ENCODE measurements at places on chromosomes 2 and 18. TPM values are rescaled to one million over a fixed set of nuclear protein-coding genes. Genes with fewer than 3 reads are reported as not detected.

DNA sequence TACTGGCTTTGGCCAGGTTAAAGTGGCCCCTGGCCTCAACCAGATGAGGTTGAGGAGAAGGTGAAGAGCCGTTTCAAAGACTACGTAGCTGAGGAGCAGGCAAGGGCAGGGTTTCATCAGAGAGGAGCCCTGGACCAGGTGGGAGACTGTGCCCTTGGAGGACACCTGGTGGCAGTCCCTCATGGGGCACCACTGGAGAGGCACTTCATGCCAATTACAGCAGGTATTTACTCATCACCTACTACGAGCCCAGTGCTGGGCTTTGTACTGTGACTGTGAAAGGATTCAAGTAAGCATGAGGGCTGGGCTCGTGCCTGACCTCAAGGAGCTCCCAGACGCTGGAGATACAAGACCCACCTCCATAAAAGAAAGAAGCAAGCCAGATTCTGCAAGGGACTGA, 37.6 kb downstream of the SMAD7 start:
- peak; percentile 57 for DNase-seq

- DNase-seq: no peak
Measured at GRCh38 chr2:203567691-203568090, 32.6 kb upstream of the RAPH1 start.

- no peak for DNase-seq
Measured at GRCh38 chr2:205293559-205293958, 388.7 kb upstream of the NRP2 start.

DNA sequence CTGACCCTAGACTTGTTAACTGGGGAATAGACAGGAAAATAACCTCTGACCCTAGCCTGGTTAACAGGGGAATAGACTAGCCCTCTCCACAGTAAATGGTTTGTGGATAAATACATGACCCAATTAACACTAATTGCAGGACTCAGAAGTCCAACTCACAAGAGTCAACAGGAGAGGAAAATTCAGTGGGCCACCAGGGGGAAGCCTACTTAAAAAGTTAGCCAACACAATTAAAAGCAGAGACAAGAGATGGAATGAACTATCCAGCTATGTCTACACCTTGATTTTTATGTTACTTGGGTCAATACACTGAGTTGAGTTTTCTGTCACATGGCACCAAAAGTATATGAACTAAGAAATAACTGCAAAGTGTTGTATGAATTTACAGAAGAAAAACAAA, 158.8 kb upstream of the SLC39A10 start:
- DNase-seq: no peak

DNA sequence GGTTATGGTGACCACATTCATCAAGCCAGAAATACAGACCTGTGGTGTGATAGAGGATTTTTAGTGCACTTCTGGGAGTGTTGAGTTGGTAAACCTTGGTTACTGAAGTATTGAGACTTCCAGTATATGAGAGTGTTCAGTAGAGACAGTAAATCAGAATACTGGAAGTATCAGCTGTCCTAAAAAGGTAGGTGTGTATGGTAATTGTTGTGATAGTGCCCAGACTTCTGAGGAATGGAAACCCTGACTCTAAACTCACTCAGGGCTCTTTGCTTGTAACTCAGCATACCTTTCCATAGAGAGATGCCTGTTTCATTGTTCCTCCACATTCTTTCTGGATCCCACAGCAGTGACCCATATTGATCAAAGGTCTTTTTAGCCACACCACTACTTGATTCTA, 217.1 kb downstream of the SETBP1 start:
- no peak for DNase-seq

GRCh38 chr18:286515-287310, 18.9 kb upstream of the THOC1 start:
- DNase-seq: no peak

GRCh38 chr18:8943900-8944870, 158.3 kb upstream of the NDUFV2 start:
- DNase-seq: no peak

DNA sequence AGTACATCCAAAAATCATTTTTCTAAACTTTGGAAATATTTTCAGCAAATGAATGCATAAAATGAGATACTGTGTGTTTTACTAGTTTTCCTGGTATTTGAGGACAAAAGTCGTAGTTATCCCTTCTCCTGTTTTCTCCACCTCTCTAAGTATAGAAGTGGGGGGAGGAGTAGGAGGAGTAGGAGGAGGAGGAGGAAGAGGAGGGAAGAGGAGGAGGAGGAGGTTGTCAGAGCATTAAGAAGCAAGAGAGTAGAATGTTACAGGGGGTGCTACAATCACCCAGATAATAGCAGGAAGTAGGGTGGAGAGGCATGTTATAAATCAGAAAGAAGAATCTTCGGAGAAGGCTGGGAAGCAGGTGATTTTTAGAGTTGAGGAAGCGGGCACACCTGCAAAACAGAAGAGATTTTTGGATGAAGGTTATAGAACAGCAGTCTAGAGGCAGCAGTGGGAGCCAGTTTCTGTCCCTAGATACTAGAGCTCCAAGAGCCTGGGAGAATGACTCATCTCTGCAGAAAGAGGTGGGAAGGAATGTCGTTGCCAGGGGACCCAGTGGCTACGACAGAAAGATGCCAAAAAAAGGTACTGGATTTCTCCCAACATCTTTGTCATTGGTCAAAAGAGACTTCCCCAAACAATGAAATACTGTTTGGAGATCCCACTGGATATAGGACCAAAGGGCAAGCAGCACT, 44.2 kb upstream of the AQP4 start:
- no peak for DNase-seq

DNA sequence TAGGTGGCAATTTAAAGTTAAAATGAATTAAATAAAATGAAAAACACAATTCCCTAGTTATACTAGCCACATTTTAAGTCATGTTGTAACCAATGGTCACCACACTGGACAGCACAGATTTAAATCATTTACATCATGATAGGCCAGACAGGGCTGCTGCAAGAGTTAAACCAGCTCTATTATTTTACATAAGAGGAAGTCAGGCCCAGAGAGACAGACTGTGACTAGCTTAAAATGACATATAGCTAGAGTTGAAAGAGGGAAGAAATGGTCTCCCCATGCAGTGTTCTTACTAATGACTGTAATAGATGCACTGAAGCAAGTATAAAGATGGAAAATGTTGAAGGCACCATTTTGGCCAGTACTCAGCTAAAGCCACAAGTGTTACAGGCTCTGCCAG, 69.6 kb downstream of the SLC66A3 start:
- DNase-seq: no peak

DNA sequence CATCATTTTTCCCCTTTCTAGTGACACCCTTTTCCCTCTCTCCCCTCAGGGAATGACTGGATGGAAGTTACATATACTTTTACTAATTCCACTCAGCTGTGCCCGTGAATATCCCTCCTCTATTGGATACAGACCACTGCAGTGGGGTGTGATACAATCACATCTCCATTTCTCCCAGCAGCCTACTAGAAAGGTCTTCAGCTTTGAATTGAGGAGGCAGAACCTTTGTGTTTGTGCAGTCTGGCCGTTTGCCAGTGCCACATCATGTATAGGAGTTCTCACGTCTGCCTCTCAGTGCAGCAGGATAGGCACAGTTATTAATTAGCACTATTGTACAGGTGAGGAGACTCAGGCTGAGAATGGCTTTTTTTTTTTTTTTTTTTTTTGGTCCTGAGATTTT, 16.4 kb downstream of the TNFRSF11A start:
- DNase-seq: no peak

- DNase-seq: no peak
Measured at GRCh38 chr2:134261398-134262131, 7.7 kb downstream of the MGAT5 start.

DNA sequence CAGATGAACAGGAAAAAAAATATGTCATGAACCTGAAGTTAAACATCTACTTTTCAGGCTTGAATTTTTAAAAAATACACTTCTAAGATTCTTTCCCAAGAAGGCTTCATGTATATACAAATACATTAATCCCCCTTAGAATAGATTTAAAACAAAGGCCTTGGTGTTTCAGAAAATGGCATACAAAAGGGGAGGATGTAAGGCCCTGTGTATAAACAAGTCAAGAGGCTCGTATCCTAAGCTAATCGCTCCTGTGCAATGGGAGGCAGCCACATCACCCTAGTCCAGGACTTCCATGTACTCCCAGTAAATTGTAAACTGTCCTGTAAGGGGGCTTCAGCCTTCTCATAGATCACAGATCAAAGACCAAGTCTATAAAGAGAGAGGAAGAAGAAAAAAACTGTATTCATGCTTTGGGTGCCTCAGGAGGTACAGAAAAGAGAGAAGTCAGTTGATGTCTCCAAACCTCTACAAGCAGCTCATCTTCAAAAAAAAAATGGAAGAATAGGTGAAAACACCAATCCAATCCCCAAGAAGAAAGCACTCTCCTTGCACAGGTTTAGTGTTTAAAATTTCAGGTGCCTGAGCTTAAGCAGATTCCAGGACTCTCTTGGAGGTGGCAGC, 53.9 kb downstream of the ANKRD44 start:
- DNase-seq: no peak

DNA sequence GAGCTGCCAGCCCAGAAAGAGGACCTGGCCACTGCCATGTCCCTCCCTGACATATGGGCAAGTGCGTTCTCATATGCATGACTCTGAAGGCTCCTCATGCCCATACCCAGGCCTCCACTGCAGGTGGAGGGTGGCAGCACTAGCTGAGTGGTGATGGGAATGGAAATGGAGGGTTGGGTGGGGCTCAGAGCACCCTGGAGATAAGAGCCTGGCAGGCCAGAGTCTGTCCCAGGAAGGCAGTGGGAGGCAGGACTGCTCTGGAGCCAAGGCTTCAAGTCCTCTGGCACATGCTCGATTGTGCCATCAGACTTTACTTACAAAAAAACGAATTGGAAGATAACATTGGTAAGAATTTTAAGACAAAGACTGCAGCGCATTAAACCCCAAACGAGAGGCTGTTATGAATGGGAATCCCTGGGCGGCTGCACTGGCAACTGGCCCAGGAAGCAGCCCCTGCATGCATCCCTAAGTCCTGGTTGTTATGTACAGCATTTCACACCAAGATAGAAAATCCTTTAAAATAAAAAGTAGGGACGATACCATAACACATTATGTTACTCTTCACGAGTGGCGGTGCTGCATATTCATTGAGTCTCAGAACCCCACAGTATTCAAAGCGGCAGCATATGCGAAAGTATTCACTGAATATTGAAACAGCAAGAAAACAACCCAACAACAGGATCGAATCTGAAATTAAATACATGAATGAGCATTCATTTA, 81.7 kb upstream of the FAM98A start:
- DNase-seq: no peak

DNA sequence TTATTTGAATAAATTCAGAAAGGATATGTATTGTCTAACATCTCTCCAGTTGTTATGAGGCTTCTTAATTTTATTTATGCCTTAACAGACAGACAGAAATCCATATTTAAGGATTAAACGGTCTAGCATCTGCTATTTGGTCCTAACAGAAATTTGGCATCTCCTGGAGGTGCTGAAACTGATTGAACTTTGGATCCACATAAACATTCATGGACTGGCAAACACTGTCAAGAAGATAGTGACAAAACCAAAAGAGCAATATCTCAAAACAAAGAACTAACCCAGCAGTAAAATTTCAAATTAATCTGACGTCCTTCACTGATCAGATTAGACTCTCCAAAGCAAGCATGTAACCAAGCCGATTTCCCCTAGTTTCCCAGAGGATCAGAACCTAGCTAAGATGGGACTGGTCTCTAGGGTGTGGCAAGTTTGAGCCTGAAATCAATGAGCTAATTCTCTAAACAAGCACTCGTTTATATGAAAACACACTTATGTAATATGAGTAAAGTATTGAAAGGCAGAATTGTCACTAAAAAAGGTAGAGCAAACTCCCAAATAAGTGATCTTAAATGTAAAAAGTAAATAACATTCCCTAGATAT, 139.5 kb downstream of the NOL4 start:
- DNase-seq: no peak

DNA sequence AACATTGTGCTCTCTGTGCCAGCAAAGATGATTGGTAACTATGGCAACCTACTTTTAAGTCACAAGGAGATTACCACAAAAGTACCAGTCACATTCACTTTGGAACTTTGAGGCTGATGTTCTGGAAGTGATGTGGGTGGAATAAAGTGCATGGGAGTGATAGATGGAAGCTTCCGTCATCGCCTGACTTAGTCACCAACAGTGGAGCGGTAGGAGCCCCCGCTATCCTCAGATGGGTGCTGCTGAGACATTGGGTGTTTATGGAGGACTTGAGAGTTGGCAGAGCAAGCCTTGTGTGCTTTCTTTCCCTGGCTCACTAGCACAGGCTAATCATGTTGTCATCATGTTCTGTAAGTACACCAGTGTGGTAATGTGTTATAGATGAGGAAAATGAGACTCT, 4.6 kb downstream of the PPP1R7 start:
- no peak for DNase-seq

- DNase-seq: no peak
Measured at GRCh38 chr2:36812196-36812595, 115.7 kb downstream of the VIT start.

- DNase-seq: no peak
Measured at GRCh38 chr2:83953697-83954096, 505.4 kb downstream of the SUCLG1 start.

- DNase-seq: no peak
Measured at GRCh38 chr18:63298400-63299365, 20.9 kb downstream of the BCL2 start.

Gene CNDP1
- not detected for total RNA-seq

Gene MAP3K2
- total RNA-seq: 31.6 TPM

Gene LYPD6B
- not detected for total RNA-seq

Gene IL1F10
- not detected for total RNA-seq

Gene DLX1
- total RNA-seq: not detected

Gene CHRNG
- total RNA-seq: not detected

Gene WDSUB1
- 8.6 TPM for total RNA-seq

Gene HMSD
- total RNA-seq: 1.1 TPM

Gene ZSWIM2
- not detected for total RNA-seq

Gene MEP1B
- total RNA-seq: 0.13 TPM

Gene EN1
- 0.13 TPM for total RNA-seq

Data from cardiac septum (tissue), 1 donor.